ENCODE measurements at places on chromosomes 13 and 19.

DNA sequence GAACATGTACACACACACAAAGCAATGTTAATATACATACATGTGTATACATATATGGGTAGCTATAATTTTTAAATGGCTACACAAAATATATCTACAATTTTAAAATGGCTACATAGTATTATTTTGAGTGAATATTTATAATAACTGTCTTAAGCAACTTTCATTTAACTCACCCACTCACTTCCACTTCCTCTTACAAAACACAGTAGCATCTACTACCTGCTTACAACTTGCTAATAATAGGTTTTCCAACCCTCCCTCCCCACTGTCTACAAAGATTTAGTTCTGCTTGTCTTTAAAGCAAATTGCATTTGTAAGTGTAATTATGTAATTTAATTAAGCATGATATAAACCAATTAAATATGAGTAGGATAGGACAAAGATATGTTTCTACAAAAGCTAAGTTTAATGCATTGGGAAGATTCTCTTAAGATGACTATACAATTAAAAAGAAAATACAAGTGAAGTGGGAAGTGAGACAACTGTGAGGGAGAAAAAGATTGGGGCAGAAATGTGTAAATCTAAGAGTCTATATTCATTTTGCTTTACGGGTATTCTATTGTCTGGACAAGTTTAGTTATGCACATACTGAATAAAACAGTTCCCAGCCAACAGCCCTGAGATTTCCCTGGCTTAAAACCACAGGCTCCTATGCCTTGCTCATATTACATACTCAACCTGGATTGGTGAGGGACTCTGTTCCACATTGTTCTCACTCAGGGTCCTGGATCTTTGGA lies 583.1 kb downstream of the EFNB2 start:
- DNase-seq, result no peak

DNA sequence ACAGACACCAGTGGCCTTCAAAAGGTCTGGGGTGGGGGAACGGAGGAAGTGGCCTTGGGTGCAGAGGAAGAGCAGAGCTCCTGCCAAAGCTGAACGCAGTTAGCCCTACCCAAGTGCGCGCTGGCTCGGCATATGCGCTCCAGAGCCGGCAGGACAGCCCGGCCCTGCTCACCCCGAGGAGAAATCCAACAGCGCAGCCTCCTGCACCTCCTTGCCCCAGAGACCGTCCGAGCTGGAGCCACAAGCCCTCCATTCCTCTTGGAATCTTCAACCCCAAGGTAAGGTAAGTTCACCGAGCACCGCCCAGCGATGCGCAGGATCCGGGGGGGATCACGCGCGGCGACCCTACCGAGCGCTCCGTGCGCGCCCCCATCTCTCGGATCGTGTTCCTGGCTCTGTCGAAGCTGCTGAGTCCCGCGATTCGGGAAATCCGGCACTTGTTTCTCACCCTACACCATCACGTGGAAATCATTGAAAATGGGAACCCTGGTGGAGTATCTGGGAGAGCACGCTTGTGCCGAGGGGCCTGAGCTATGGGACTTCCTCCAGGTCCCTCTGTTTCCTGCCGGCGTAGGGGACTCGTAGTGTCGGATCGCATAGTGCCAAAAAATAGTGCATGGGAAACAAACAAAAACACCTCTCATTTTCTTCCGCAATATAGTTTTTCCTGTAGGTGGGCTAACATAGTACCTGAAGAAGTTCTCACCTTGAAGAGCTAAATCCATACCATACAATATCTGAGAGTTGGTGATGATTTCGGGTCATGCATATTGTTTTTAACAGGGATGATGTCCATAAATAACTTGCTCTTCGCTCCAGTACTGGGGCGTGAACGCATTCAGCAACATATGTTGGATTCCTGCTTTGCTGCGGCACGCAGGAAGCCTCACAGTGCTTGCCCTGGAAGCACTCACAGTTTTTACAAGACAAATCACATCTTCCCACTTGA lies 9.3 kb downstream of the PDX1 start:
- no peak for DNase-seq

DNA sequence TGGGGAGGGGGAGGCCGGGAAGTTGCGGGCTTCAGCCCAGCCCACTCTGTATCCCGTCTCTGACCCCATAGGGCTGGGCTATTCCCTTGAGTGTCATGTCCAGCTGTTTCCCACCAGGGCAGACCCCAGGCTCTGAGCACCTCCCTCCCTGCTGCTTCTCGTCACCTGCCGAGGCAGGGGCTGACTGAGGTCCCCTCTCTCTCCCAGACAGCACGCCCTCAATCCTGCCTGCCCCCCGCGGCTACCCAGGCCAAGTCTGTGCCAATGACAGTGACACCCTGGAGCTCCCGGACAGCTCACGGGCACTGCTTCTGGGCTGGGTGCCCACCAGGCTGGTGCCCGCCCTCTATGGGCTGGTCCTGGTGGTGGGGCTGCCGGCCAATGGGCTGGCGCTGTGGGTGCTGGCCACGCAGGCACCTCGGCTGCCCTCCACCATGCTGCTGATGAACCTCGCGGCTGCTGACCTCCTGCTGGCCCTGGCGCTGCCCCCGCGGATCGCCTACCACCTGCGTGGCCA lies 625 bp downstream of the F2RL3 start:
- DNase-seq, result no peak

DNA sequence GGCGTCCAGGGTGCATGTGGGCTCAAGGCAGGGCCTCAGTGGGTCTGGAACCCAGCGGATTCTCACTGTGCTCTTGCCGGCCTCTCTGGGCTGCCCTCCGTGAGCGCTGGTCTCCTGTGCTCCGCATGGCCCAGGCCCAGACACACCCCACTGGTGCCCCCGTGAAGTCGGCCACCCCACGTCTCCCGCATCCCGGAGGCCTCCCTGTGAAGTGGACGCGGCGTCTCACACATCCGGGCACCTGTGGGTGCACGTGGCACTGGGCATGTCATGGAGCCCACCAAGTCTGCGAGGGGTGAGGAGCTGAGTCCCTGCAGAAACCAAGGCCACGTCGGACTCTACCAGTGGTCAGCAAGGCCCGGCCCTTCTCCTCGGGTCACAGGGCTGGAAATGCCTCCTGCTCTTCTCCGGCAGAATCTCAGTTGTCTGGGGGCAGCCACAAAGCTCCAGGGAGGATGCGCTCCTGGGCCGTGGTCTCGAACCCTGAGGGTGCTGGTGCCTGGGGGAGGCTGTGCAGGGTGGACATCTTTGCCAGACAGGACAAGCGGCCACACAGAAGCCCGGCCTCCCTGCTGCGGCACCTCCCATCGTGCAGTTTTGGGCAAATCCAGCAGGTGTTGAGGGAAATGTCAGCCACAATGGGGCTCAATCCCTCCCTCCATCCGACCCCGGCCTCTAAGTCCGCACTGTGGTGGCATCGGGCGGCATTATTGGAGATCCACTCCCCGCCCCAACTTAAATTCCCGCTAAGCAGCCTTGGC lies 2.2 kb downstream of the C13orf46 start:
- DNase-seq, result no peak

- DNase-seq, result no peak
Measured at GRCh38 chr13:40653527-40654318, 12.7 kb downstream of the FOXO1 start.

GRCh38 chr19:3986260-3987041 lies 1.2 kb upstream of the EEF2 start:
- peak; percentile 78 for DNase-seq

GRCh38 chr13:113969311-113969972 lies 4.4 kb downstream of the C13orf46 start:
- DNase-seq, result no peak

DNA sequence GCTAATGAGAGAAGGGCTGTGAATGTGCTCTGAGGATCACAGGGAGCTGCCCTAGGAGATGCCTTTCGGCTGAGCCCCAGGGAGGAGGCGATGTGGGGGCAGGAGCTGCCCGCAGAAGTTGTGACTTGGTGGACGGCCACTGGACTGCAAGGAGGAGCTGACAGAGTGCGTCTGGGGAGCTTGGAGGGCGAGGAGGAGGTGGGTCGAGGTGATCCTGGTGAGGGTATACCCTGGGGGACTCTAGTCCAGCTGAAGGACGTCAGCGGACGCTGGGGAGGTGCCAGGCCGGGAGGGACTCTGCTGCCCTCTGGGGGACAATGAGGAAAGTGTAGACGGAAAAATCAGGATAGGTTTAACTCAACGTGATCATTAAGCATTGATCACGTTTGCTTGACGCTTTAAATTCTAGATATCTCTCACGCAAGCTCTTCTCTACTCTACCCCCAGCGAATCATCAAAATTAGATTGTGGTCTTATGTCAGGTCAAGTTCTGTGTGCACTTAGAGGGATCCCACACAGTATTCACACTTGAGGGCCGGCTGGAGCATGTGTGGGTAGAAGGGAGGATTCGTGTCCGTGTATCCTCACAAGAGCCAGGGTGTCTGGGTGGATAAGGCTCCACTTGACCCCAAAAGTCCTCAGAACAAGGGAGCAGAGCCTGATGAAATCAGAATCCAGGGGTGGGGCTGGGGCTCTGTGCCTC lies 3.3 kb upstream of the CEACAM7 start:
- DNase-seq, result no peak

GRCh38 chr13:33261387-33262061 lies 24.0 kb downstream of the STARD13 start:
- DNase-seq, result no peak

DNA sequence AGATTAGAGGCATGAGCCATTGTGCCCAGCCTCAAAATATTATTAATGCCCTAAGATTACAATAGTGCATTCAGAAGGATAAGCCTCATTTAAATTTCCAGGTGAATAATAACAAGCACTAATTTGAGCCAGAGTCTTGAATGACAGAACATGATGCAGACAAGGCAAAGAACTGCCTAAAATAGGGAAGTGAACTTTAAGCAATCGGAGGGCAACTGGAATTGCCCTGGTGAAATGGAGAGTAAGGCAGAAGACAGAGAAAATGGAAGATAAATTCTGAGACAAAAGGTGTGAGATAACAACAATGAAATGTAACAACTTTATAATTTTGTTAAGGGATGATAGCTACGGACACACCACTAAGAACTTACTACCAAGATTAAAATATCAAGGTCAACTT lies 199.9 kb downstream of the DIAPH3 start:
- DNase-seq, result no peak

- no peak for DNase-seq
Measured at GRCh38 chr13:88248393-88248792, 577.2 kb downstream of the SLITRK5 start.

- DNase-seq, result no peak
Measured at GRCh38 chr13:27393101-27393500, 31.3 kb upstream of the GTF3A start.

DNA sequence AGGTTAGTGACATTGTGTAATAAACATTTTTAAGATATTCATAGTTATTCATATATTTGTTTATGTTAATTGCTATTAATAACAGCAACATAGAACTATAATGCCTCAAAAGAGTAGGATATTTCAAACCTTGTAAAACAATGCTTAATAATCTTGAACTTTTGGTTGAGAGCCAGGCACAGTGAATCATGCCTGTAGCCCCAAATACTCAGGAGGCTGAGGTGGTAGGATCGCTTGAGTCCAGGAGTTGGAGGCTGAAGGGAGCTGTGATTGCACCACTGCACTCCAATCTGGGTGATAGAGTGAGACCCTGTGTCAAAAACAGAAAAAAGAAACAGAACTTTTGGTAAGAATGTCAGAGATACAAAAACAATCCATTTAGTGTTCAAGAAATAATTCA lies 213.9 kb upstream of the SLITRK1 start:
- no peak for DNase-seq

GRCh38 chr13:76928456-76928855 lies 19.9 kb upstream of the ACOD1 start:
- no peak for DNase-seq

DNA sequence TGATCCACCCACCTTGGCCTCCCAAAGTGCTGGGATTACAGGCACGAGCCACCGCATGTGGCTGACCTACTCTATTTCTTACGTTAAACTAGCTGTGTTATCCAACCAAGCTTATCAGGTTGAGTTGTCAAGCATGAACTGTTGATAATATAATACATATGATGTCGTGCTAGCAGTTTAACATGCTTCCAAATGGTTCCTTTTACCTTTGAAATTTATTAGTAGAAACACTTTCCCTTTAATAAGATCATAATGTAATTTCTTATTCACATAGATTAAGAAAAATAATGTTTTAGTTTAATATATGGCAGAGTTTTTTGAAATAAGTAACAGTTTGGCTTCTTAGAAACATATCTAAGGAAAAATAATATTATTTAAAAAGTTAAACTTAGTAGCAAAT lies 34.4 kb upstream of the VWA8 start:
- no peak for DNase-seq

DNA sequence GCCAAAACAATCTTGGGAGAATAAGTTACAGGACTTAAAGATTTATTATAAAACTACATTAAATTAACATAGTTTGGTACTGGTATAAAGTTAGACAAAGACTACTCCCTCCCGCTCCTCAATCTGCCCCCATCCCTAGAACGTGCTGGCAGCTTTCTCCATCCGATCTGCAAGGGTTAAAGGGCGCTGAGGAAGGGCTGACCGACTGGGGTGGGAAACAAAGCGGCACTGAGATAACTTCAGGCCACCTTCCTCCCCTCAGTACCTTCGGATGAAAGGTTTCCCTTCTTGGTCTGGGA lies 790 bp upstream of the SUGT1 start:
- DNase-seq, result peak; percentile 37

GRCh38 chr13:100589178-100589725 lies 663 bp upstream of the GGACT start:
- no peak for DNase-seq

DNA sequence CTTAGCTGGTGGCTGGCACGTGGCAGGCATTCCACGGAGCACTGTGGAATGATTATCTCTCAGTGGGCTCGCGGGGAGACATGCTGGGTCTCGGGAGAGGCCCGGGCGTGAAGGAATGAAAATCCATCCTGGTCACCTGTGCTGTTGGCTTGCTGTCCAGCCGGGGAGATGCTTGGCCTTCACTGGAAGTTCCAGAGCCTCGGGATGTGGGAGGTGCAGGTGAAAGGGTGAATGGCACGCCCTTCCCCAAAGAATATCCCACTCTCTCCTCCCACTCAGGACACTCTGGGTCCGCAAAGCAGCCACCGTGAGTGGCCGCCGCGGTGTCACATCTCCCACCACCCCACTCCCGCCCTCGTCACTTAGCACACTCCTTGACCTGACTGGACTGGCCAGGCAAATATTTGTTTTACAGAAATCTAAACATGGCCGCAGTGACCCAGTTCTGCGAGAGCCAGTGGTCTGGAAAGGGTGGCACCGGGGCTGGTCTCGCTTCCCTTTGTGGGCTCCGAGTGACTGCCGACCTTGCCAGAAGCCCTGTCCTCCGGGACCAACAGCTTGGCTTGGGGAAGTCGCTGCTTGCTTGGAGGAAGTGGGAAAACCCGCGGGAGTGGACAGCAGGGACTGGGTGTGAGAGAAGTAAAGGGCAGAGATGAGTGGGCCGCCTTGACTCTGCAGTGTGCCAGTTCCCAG lies 8.0 kb downstream of the DPP9 start:
- DNase-seq, result no peak
